ENCODE measurements at places on chromosomes 13 and 19. TPM values are rescaled to one million over a fixed set of nuclear protein-coding genes. Genes with fewer than 3 reads are reported as not detected.

ALOX5AP gene
- total RNA-seq, result 37.9 TPM

ZNF491 gene
- total RNA-seq, result 3.9 TPM

SIGLEC11 gene
- 2.2 TPM for total RNA-seq

RNASEH2B gene
- total RNA-seq, result 37.8 TPM

CDX2 gene
- 0.33 TPM for total RNA-seq

NUP62 gene
- total RNA-seq, result 41.0 TPM

CGB5 gene
- not detected for total RNA-seq

PODNL1 gene
- 2.3 TPM for total RNA-seq

NLRP9 gene
- total RNA-seq, result not detected

APOC4 gene
- not detected for total RNA-seq

AMH gene
- 2.5 TPM for total RNA-seq

TRPM4 gene
- total RNA-seq, result 13.1 TPM

LIN37 gene
- 14.2 TPM for total RNA-seq

RUBCNL gene
- total RNA-seq, result 2.1 TPM

ZNF790 gene
- 8.8 TPM for total RNA-seq

SLC25A41 gene
- total RNA-seq, result not detected

NAPSA gene
- 1.6 TPM for total RNA-seq

METTL21C gene
- total RNA-seq, result not detected

ZNF100 gene
- total RNA-seq, result 11.5 TPM

ZNF699 gene
- 27.4 TPM for total RNA-seq

IGSF23 gene
- not detected for total RNA-seq

ZIM2 gene
- total RNA-seq, result 1.3 TPM

PABPC3 gene
- 0.15 TPM for total RNA-seq

PPFIA3 gene
- 6.2 TPM for total RNA-seq

PCDH20 gene
- total RNA-seq, result 0.64 TPM

ZNF540 gene
- 6.6 TPM for total RNA-seq

SERPINE3 gene
- 0.73 TPM for total RNA-seq

SIRT6 gene
- 29.8 TPM for total RNA-seq
